ENCODE measurements at places on chromosomes 1 and 21. TPM values are rescaled to one million over a fixed set of nuclear protein-coding genes. Genes with fewer than 3 reads are reported as not detected.

The FAM72B gene
- 1.3 TPM for polyA plus RNA-seq

The OR2L3 gene
- not detected for polyA plus RNA-seq

The SPSB1 gene
- polyA plus RNA-seq, result 20.9 TPM

The BNIPL gene
- 111 TPM for polyA plus RNA-seq

The TMED5 gene
- 11.2 TPM for polyA plus RNA-seq

The KIF26B gene
- polyA plus RNA-seq, result 0.04 TPM

The MXRA8 gene
- 14.7 TPM for polyA plus RNA-seq

The S100A14 gene
- polyA plus RNA-seq, result 3,167 TPM

The GJA9 gene
- polyA plus RNA-seq, result 0.32 TPM

The SPRR3 gene
- 18,496 TPM for polyA plus RNA-seq

The PCP4L1 gene
- 16.2 TPM for polyA plus RNA-seq

The VSIG8 gene
- 4.4 TPM for polyA plus RNA-seq

The FNBP1L gene
- polyA plus RNA-seq, result 7.9 TPM

The DRAXIN gene
- 0.01 TPM for polyA plus RNA-seq

The CAMSAP2 gene
- 5.4 TPM for polyA plus RNA-seq

The UAP1 gene
- polyA plus RNA-seq, result 30.5 TPM

The HEYL gene
- polyA plus RNA-seq, result 0.37 TPM

The C8A gene
- polyA plus RNA-seq, result not detected

The CRNN gene
- 4,198 TPM for polyA plus RNA-seq

The NCAM2 gene
- 0.04 TPM for polyA plus RNA-seq

The AIRE gene
- polyA plus RNA-seq, result 0.06 TPM

The BARHL2 gene
- polyA plus RNA-seq, result not detected

The COPA gene
- polyA plus RNA-seq, result 51.1 TPM

The NMNAT2 gene
- 0.06 TPM for polyA plus RNA-seq

The DCAF8 gene
- 47.8 TPM for polyA plus RNA-seq

The ST6GALNAC3 gene
- polyA plus RNA-seq, result 0.27 TPM

The ARMH1 gene
- 1.1 TPM for polyA plus RNA-seq

The HS2ST1 gene
- polyA plus RNA-seq, result 3.8 TPM

The CR1L gene
- not detected for polyA plus RNA-seq

The C1orf210 gene
- polyA plus RNA-seq, result 16.7 TPM

The SLC1A7 gene
- polyA plus RNA-seq, result 0.05 TPM

The SGIP1 gene
- polyA plus RNA-seq, result 0.90 TPM

The TNFSF4 gene
- polyA plus RNA-seq, result 0.08 TPM

The RGS16 gene
- polyA plus RNA-seq, result 1.1 TPM

The TRNP1 gene
- 84.9 TPM for polyA plus RNA-seq

The TTLL7 gene
- 1.6 TPM for polyA plus RNA-seq

The OR2L13 gene
- polyA plus RNA-seq, result not detected

The BLACAT1 gene
- polyA plus RNA-seq, result 0.60 TPM

The CADM3 gene
- 2.0 TPM for polyA plus RNA-seq

The NBPF1 gene
- 3.5 TPM for polyA plus RNA-seq

The LINGO4 gene
- not detected for polyA plus RNA-seq

The MCOLN3 gene
- polyA plus RNA-seq, result 0.51 TPM

The HSD11B1 gene
- polyA plus RNA-seq, result 0.41 TPM

The PGD gene
- polyA plus RNA-seq, result 189 TPM

The PRR9 gene
- polyA plus RNA-seq, result not detected

The ELAPOR1 gene
- 0.25 TPM for polyA plus RNA-seq

The C1orf115 gene
- 2.6 TPM for polyA plus RNA-seq

The AGTRAP gene
- 34.6 TPM for polyA plus RNA-seq

The AMY2B gene
- polyA plus RNA-seq, result 16.2 TPM

The GPBP1L1 gene
- 48.6 TPM for polyA plus RNA-seq

The EPHB2 gene
- polyA plus RNA-seq, result 0.16 TPM

The CGN gene
- polyA plus RNA-seq, result 13.7 TPM
